ENCODE measurements at places on chromosomes 3 and 15.

GRCh38 chr15:48278666-48279065 lies 52.6 kb upstream of the DUT start:
- DNase-seq = no peak

DNA sequence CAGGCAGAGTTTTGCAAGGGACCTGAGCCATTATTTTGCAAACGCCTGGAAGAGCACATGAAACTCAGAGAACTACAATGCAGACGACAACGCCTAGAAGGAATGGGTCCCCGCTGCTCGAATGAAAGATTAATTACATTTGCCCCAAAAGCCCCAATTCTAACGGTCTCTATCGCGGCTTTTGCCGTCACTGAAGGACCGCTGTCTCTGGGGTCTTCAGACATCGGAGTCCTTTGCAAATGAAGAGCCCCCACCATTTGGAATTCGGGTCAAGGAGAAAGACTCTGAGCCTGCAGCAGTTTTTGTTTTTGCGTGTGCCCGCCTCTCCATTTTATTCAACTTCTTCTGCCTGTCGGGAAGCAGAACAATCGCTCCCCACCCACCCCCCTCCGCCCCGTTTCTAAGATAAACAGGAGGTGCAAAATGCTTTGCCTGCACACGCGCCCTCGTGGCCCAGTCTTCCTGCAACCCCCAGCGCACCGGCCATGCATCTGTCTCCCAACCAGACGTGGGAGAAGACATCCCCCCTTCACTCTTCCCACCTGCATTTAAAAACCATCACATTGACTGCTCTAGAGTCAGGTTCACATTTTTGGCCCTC lies 13.5 kb downstream of the SOX2 start:
- no peak for DNase-seq

DNA sequence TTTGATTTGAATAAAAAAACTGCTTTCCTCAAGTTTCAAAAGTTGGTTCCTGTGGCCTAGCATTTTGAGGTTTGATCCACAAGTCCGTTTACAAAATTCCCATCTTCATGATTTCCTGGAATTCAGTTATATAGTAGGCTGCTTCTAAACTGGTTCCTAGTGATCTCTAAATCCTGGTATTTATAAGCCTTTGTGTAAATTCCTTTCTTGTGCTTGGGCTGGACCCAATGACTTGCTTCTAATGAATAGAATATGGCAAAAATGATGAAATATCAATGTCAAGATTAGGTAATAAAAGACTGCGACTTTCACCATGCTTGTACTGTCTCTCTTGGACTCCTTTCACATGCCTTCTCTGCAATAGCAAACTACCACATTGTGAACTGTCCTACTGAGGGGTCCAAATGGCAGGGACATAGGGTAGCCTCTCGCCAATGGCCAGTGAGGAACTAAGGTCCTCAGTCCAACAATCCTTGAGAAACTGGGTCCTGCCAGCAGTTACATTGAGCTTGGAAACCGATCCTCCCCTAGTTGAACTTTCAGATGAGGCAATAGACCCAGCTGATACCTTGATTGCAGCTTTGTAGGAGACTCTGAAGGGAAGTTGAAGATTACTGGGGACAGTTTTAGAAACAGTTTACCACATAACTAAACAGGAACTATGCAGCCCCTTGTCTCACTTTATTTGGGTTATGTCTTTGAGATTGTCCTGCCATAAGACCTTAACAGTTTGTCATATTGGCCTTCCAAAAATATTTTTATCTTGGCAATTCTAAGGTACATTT lies 303.9 kb upstream of the TBC1D5 start:
- no peak for DNase-seq

DNA sequence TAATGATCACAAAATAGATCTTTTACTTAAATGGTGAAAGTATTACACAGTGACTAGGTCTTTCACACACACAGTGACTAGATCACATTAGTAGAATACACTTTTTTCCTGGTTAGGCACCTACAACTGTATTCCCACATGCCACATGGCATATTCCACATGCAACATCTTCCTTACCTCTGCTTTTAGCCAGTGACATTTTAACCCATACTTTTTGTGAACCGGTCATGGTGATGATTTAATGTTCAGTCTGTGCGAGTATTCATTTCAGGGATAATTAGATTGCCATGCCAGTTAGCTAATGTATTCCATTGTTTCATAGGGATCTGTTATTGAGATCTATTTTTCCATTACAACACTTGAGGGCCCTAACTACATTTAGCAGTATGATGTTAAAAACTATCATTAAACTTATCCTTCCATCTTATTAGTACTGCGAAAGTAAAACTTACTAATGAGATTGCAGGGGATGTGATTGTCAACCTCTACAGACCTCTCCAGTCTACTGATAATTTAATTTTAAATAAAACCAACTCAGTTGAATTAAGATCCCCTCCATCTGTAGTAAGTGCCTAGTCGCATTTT lies 28.3 kb downstream of the TSEN2 start:
- no peak for DNase-seq

GRCh38 chr3:15815696-15816095 lies 17.9 kb upstream of the ANKRD28 start:
- peak; percentile 52 for DNase-seq

GRCh38 chr3:17401912-17402311 lies 340.5 kb downstream of the TBC1D5 start:
- DNase-seq = no peak

GRCh38 chr15:47367726-47368390 lies 349.4 kb upstream of the SEMA6D start:
- DNase-seq = no peak

DNA sequence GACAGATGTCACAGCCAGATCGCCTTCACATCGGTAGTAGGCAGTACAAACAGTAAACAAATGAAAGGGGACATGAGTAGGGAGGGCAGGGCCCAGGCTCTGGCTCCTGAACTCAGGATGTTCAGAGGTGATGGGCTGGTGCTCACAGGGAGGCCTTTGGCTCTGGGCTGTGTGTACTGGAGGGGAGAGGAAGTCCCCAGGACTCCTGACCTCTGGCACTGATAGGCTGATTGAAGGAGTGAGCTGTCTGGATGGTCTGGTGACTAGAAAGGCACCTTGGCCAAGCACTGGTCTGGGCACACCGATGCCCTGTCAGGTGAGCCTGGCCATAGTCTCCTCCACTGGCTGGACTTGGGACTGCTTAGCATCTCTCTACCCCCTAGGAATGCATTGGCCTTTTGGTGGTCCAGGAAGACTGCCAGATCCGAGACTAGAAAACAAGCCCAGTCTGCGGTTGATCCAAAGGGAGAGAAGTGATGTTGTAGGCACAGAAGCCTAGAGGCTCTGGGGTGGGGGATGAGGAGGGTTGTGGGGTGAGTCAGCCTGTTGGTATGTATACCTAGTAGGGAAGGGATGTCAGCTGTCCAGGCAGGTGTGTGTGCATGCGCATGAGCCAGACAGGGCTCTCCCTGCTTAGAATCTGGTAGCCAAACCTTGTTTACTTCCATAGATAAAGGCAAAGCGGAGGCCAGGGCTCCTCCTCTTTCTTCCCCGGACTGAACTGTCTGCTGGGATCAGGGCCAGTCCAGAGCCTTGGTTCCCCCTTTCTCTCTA lies 1.9 kb downstream of the SPINT1 start:
- DNase-seq = no peak

DNA sequence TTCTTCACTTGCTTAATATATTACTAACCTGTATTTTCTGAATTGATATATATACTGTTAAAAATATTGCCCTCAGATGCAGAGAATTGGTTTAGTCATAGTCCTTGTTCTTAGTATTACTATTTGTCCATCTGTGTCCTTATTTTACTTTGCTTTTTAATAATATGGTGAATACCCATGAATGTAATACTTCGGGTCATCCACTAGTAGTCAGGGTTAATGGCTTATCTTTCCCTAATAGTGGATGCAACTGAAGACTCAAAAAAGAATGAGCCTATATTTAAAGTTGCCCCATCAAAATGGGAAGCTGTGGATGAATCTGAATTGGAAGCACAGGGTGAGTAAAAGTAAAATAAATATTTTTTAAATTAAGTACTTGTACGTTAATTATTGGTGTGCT lies 36.5 kb downstream of the U2SURP start:
- DNase-seq = no peak

DNA sequence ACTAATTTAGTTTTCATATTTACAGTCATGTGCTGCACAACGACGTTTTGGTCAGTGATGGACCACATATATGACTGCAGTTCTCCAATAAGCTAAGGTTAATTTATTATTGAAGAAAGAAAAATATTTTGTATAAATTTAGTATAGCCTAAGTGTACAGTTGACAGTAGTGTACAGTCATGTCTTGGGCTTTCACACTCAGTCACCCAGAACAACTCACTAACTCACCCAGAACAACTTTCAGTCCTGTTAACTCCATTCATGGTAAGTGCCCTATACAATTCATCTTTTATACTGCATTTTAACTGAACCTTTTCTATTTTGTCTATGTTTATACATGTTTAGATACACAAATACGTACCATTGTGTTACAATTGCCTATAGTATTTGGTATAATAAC lies 3.8 kb upstream of the GABRR3 start:
- no peak for DNase-seq

- no peak for DNase-seq
Observed at GRCh38 chr3:60301142-60301541, 950.1 kb downstream of the FHIT start.

DNA sequence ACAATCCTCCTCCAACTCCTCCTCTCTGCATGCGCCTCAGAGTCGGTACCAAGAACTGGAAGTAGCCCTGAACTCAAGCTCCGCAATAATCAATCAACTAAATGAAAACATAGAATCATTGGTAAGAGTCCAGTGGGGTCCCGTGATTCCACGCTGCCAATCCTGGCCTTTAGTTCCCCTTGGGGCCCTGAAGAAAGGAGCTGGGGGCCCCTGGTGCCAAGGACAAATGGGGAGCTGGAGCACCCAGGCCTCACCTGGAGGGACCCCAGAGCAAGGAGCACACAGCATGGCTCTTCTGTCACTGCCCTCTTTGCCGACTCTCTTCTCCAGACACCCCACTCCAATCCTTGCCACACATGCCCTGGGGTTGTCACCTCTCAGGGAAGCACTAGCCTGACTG lies 80.3 kb downstream of the ADAMTS7 start:
- no peak for DNase-seq

DNA sequence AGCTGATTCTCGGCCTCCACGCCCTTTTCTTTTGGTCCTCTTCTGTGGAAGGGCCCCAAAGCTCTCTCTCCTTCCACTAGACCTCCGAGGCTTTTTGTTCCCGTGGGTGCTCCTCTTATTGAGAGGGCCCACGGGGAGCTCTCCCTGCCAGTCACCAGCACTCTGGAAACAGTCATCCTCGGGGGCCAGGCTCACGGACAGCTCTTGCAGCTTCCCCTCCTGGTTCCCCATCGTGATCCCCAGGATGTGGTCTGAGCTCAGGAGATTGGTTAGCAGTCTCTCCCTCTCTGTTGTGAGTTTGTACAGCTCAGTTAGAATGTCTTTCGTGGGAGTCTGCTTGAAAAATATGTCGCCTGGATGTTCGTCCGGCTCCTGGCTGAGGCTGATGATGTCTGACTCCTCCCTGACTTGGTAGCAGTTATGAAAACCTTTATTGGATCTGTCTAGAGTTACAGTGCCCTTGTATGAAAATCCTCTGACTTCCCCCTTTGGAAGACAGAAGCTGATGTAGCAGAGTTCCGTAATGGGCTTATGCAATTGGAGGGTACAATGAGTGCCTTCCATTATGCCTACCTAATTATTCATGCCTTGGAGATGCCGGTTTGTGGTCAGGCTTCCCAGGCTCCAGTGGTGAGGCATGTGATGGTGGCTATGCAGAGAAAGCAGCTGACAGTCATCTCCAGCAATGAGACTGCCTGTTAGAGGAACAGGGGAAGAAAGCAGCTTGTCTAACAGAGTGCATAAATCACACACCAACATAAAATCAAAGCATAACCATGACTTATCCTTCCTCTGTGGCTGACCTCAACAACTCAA lies 40.0 kb downstream of the FMN1 start:
- no peak for DNase-seq

- no peak for DNase-seq
Observed at GRCh38 chr3:38362825-38363224, 16.2 kb downstream of the XYLB start.

- no peak for DNase-seq
Observed at GRCh38 chr3:12816521-12817342, 20.3 kb downstream of the CAND2 start.

GRCh38 chr3:11054739-11055438 lies 62.3 kb downstream of the SLC6A1 start:
- DNase-seq = no peak

DNA sequence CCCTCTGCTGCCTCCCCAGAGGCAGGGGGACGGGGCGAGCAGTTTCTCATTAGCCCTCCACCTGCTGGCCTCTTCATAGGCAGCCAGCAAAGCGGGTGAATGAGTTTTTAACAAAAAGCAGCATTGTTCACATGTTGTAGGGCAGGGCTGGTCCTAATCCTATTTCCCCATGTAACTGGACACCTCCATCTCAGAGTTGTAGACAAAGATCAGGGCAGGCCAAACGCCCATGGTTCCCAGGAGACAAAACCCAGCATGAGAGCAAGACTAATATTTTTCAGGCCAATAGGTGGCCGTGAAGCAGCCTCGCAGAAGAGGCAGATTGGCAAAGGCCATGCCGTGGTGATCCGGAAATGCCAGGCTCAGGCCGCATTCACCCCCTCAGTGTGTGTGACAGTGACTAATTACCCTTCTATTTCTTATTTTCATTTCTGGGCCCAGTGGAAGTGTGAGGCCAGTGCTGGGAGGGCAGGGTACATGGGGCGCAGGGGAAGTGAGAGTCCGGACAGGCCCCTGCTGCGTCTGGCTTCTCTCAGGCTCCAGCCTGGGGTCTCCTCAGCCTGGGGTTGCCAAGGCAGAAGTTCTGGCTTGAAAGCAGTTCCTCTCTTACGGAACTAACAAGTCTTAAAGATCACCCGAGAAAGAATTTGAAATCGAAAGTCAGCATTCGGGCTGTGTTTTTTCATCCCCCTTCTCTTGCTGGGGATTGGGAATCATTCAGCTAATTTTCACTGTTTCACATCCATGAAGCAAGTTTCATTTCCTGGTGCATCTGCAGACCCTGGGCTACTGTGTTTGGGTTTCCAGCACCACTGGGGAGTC lies 64.8 kb downstream of the BOC start:
- peak; percentile 68 for DNase-seq

GRCh38 chr15:29942143-29942542 lies 119.9 kb upstream of the TJP1 start:
- DNase-seq = no peak

DNA sequence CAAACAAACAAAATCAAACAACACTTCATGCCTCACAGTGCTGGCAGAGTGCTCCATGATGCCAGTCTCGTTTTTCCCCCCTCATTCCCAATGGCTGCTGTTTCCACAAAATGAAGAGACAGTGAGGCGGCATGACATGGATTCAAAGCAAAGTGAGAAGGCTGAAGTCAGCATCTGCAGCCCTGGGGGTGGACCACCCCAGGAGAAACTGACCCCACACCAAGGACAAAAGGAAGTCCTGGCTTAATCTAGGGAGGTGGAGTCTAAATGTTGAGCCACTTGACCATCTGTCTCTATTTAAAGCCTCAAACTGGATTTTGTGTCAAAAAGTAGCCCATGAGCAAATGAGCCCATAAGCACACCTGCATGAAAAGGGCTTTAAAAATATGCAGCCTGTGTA lies 151.2 kb upstream of the RORA start:
- no peak for DNase-seq

DNA sequence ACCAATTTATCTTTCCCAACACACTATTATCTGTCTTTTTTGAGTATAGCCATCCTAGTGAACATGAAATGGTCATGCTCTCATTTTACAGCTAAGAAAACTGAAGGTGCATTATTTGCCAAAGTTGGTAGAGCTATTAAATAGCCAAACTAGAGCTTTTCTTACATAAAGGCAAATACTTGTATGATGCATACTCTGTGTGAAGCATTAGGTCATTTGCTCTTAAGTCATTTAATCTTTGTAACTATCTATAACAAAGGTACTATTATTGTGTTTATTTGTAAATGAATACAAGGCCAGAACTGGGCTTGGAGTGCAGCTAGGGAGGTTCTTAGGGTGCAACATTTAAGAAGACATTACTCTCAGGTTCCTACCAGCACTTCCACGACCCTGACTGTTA lies 123.7 kb downstream of the THSD4 start:
- no peak for DNase-seq

Measured in muscle of arm (tissue), 14 donors.